ENCODE measurements at places on chromosomes 13 and 19.

GRCh38 chr19:18098891-18099622, 1.5 kb downstream of the MAST3 start:
- no peak for DNase-seq

- DNase-seq: no peak
Observed at GRCh38 chr13:98586400-98587345, 9.8 kb upstream of the STK24 start.

- DNase-seq: peak; percentile 40
Observed at GRCh38 chr19:58009666-58010301, 7.2 kb upstream of the ZNF606 start.

DNA sequence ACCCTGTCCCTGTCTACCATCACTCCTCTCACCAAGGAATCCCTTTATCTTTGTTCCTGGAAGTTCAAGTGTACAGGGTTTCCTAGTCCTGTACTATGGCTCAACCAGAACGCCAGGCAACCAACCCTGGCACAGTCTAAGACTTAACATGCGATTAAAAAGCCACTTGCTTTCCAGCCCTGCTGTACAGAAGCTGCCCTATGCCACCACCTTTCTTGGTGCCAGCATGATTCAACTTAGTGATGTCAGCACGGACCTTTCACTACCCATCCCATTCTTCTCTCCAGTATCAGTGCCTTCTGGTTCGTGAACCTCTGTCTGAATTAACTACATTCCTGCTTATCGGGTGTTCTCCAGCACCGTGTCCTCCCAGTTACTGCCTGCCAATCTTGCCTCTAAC, 151.1 kb downstream of the KLF12 start:
- DNase-seq: no peak

DNA sequence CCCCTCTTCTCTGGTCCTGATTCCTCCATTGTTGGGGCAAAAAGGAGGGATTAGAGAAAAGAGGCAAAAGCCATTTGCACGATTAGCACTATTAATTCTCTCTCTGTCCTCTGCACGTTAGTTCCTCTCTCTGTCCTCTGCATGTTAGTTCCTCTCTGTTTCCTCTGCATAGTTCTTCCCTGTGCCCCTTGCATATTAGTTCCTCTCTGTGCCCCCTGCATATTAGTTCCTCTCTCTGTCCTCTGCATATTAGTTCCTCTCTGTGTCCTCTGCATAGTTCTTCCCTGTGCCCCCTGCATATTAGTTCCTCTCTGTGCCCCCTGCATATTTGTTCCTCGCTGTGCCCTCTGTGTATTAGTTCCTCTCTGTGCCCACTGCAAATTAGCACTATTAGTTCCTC, 847.2 kb upstream of the GPC6 start:
- no peak for DNase-seq

DNA sequence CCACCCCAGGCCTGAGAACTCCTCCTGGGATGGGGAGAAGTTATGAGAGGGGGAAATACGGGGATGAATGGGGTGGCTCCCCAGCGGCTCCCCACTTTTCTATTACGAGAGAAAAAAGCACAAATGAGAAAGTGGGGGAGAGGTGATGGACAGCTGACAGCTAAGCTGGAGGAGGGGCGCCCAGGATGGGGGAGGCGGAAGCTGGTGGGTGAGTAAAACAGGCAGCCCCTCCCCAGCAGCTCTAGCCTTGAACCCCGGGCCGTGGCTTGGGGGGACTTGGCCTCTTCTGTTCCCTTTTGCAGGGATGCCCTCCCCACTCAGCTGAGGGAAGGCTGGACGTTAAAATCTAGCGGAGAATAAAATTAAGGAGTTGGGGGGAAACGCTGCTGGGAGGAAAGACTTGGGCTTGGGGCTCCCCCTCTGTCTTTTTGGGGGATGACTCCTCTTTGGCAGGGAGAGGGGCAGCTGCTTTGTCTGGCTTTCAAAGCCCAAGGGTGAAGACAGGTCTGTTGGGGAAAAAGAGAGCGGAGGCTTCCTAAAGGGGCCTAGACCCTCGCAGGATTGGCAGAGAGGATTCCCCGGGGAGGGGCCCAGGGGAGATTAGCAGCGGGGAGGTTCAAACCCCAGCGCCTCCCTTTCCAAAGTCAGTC, 1.4 kb upstream of the SAMD1 start:
- DNase-seq: no peak

DNA sequence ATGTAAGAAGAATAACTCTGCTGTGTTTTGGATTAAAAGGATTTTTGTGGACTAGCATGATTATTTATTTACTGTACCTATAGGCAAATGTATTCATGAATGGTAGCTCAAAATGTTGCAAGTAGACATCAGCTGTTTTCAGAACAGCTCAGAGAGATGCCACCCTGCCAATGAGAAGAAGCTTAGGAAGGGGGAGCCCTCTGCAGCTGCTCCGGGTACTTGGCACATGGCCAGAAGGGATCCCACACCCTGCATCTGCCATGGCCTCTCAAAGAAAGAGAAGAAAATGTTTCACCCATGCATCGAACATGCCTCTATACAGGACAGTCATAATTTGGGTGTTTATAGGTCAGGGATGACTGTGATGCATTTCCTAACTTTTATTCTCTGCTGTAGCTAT, 30.5 kb upstream of the MBNL2 start:
- DNase-seq: no peak
